Activated naive CD8-positive, alpha-beta T cell treated with anti-CD3 and anti-CD28 coated beads for 36 hours (primary cell): ENCODE measurements at places on chromosomes 6 and 20.

DNA sequence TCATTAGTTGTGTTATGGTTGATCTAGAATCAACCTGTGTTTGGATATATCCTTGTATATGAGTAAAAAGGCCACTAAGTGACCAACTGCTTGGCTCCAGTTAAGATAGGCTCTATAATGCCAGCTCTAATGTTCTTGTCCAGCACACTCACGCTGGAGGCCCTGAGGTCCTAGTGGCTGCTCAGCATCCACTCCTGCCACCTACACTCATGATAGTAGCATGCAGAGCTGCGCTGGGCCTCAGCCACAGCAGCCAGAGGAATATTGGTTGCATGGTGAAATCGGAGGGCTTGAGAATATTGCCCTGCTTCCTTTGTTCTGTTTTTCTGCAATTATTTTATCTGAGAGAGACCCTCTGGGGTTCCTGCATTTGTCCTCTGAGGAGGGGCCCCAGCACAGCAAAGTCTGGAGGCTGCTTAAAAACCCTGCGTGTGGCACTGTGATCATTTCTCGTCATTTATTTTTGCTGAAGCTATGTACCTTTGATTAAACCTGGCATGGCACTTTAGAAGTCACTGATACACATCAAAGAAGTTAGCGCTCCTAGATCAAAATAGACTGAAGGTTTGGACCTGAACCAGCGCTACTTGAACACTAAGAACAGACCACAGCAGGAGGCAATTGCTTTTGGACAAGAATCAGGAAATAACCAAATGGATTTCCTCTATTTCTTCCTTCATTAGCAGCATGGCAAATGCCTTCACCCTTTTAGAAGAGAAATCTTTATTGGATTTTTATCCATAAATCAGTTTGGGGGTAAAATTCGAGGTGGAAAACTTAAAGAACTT lies 398.4 kb upstream of the ID4 start:
- no peaks in the 10 kb centered on the region for H3K36me3 ChIP-seq
- no peak overlapping the region for H3K27ac ChIP-seq
- no peak overlapping the region for H3K4me3 ChIP-seq

DNA sequence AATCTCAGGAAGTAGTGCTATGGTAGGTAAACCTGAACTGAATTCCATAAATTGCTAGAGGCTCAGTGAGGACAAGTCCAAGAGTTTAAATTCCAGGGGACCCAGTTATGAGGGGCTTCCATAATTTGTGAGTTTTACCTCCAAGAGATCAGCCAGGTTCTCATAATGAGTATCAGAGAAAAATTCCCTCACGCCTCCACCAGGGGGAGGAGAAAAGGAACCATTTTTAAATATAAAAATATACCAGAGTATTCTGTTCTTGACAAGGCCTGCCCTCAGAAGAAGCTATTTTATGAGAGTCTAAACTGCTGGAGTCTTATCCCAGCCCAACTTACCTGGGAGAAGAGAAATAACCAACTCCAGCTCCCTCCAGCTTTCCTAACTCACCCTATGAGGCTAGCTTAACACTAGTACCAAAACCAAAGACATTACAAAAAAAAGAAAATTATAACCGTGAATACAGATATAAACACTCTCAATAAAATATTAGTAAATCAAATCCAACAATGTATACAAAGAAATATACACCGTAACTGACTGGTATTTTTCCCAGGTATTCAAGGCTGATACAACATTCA lies 158.7 kb downstream of the TFAP2A start:
- H3K4me3 ChIP-seq = no peak overlapping the region
- H3K4me1 ChIP-seq = no peaks in the 10 kb centered on the region
- DNase-seq = no peak
- peaks cover 4% of the 10 kb centered on the region for H3K27me3 ChIP-seq
- no peaks in the 10 kb centered on the region for H3K36me3 ChIP-seq

DNA sequence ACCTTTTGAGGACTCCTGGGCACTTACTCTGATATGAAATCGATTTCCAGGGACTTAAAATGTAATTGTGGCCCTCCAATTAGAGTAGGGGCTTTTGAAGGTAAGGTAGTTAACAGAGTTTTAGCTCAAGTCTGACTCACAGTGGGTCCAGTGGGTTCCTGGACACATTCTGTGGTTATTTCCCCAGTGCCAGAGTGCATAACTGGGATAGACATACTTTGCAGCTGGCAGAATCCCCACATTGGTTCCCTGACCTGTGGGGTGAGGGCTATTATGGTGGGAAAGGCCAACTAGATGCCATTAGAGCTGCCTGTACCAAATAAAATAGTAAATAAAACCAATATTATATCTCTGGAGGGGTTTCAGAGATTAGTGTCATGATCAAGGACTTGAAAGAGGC lies 243.8 kb upstream of the EPHA7 start:
- H3K4me3 ChIP-seq = no peak overlapping the region
- no peaks in the 10 kb centered on the region for H3K4me1 ChIP-seq
- no peak for DNase-seq
- H3K27me3 ChIP-seq = no peaks in the 10 kb centered on the region
- H3K27ac ChIP-seq = no peak overlapping the region

DNA sequence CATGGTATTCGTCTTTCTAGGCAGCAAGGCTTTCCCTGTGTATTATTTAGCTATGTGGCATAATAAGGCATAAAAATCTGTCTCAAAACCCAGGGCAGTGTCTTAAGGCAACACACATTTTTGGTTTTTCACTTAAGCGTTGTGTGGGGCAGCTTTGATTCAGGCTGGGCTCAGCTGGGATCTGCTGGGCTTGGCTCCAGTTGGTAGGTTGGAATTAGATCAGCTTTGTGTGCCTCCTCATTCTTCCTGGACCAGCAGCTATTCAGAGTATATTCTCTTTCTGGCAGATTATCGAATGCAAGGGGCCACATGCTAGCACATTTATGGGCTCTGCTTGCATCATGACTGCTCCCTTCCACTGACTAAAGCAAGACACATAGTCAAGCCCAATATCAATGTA lies 487.9 kb downstream of the RFPL4B start:
- H3K36me3 ChIP-seq = no peaks in the 10 kb centered on the region
- no peak overlapping the region for H3K27ac ChIP-seq
- no peaks in the 10 kb centered on the region for H3K4me1 ChIP-seq

DNA sequence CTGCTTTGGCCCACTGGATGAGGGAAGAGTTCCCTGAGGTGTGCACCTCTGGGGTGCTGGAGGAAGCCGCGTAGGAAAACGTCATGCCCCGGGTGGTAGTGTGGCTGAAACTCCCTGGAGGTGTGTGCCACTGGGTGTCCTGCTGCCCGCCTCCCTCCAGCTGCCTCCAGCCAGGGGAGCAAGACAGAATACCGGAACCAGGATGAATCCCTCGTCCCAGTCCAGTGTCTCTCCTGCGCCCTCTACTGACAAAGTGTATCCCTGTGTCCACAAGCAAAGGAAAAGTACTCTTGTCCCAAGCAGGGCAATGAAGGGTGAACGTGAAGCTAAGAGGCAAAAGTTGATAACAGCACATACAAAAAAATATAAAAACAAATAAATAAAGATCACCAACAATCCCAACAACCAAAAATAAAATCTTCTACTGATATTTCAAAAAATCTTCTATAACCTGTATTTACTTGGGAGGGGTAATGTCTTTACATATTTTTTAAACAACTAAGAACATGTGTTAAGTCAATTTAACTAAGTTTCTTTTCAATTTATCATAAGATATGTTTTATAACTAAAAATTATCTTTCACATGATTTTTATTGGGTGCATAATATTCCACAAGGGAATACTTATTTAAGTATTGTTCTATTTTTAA lies 437.6 kb downstream of the MAFB start:
- H3K36me3 ChIP-seq = no peaks in the 10 kb centered on the region
- no peaks in the 10 kb centered on the region for H3K4me1 ChIP-seq
- H3K27me3 ChIP-seq = peaks cover 3% of the 10 kb centered on the region
- DNase-seq = no peak

DNA sequence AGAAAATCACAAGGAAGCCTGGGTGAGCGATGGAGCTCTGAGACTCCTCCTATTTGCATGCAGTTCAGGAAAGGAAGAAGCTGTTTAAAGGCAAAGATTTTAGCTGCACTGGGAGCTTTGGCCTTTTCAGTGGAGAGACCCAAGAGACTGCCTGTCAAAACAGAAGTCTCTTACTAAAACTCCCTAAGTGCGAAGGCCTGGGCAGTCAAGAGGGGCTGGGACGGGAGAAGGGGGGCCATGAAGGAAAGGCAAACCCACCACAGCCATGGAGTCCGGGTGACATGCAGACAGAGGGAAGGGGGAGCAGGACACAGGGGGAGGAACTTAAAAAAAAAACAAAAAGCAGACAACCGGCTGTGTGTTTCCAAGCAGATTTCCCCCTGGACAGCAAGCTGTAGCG lies 537.6 kb upstream of the NOX3 start:
- no peaks in the 10 kb centered on the region for H3K4me1 ChIP-seq
- H3K4me3 ChIP-seq = no peak overlapping the region
- no peaks in the 10 kb centered on the region for H3K36me3 ChIP-seq
- H3K27ac ChIP-seq = no peak overlapping the region
- H3K27me3 ChIP-seq = peaks cover 3% of the 10 kb centered on the region
- DNase-seq = no peak

- H3K36me3 ChIP-seq = no peaks in the 10 kb centered on the region
- H3K27me3 ChIP-seq = peaks cover 7% of the 10 kb centered on the region
- no peak overlapping the region for H3K27ac ChIP-seq
- H3K4me1 ChIP-seq = no peaks in the 10 kb centered on the region
- no peak overlapping the region for H3K4me3 ChIP-seq
- DNase-seq = no peak
Observed at GRCh38 chr6:140537834-140538705, 1163.6 kb upstream of the CITED2 start.

DNA sequence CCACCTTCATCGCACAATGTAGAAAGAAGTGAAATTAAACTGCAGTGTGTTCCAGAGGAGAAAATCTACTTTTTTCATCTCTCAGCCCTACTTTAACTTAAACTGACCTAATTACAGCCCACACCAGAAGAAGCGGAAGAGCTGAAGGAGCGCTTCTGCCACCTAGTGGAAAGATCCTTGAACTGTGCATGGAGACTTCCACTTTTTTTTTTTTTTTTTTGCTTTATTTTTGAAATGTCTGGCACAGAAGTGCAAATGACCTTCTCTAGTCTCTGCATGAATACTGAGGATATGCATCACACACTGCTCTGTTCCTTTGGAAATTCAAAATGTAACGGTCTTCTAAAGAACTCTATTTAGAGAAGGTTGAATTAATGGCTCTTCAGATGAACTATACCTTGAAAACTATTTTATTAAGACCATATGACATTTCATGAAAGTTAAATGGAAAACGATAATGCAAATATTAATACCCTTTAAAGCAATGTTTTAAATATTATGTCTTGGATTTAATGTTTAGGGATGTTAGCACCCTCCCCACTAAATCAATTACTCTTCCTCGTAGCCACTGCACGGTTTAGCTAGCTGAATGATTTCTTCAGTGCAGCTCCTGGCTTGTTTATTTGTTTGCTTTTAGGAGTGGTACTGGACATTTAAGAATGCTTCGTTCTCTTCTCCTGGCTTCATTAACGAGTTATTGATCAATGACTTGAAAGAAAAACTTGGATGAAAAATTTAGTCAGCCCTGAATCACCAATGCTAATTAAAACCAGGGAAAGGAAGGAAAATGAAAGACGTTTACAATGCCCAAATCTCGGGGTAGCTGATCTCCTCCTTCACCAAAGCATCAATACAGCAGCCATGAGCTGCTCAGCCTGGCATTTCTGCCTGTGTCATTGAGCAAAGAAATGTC lies 569.6 kb upstream of the GJE1 start:
- H3K36me3 ChIP-seq = no peaks in the 10 kb centered on the region
- H3K4me1 ChIP-seq = peaks cover 18% of the 10 kb centered on the region

DNA sequence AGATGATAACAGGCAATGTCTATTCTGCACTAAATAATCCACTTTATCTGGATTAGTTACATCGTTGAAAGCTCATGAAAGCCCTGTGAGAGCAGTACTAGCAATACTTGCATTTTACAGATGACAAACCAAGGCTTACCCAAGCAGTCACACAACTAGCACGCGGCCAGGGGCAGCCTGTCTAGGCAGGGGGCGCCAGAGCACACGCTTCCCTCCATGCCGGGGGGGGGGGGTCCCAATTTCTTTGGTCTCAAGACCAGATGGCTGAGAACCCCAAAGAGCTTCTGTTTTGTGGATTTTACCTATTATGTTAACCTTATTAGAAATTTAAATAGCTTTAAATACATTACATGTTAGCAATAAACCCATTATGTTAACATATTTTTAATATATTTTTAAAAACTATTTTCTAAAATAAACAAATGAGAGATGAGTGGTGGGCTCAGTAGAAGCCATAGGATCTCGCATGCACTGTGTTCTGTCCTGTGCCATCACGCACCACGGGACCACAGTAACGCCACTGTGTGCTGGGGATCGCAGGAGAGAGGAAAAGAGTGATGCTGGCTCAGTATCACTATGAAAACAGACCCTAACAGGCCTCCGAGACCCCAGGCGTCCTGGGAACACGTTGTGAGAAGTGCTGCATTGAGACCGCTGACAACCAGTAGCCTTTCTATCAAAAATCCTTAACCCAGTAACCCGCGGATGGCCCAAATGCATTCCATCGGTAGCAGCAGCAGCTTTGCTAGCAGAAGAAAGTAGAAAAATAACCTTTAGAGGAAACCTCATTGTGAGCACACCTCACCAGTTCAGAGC lies 5.3 kb upstream of the PRR18 start:
- no peaks in the 10 kb centered on the region for H3K36me3 ChIP-seq
- peaks cover 2% of the 10 kb centered on the region for H3K4me1 ChIP-seq
- peak; percentile 50 for DNase-seq
- H3K4me3 ChIP-seq = no peak overlapping the region

DNA sequence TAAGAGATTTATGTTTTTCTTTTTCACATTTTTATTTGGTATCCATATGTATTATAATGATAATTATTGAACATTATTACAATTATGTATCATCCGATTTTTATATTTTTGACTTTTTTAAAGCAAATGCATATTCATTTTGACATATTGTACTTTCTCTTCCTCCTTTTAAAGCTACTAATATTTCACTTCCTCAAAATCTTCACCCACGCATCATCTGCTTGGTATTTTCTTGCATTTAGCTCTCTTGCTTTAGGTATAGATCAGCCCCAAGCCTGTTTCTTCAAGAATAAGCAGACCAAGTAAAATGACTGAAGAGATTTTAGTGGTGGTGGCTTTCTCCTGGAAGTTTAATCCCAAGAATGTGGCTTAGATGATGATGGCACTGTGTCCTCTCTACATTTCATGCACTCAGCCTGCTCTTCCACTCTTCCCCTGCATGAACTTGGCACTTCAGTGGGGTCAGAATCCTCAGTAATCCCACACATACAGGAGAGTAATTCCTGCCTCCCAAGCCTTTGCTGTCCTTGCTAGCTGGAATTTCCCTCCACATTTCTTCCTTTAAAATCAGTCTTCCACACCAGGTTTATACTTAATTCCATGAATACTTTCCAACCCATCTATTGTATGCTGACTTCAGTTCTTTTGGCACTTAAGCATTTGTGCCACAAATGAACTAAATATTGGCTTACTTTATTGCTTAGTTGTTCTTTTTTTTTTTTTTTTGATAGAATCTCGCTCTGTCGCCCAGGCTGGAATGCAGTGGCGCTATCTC lies 8.2 kb downstream of the NCOA7 start:
- no peak overlapping the region for H3K4me3 ChIP-seq
- DNase-seq = no peak
- peaks cover 42% of the 10 kb centered on the region for H3K4me1 ChIP-seq
- H3K36me3 ChIP-seq = peaks cover 37% of the 10 kb centered on the region
- no peaks in the 10 kb centered on the region for H3K27me3 ChIP-seq
